ENCODE measurements at places on chromosomes 4 and X.

DNA sequence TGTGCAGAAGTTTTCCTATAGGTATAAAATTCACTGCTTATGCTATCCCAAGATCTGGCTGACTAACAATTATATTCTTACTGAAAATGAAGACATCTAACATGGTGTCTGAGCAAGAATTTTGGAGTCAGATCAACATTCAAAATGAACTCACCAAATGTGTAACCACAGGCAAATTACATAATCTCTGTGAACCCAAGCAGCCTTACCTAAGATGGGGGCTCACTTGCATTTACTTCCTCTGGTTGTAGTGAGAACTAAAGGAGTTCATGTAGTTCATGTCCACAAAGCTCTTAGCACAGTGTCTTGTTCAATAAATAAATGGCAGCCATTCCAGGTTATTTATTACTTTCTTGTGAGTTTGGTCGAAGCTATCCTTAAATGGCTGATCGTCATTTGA, 163.9 kb upstream of the LCORL start:
- no peak for DNase-seq

DNA sequence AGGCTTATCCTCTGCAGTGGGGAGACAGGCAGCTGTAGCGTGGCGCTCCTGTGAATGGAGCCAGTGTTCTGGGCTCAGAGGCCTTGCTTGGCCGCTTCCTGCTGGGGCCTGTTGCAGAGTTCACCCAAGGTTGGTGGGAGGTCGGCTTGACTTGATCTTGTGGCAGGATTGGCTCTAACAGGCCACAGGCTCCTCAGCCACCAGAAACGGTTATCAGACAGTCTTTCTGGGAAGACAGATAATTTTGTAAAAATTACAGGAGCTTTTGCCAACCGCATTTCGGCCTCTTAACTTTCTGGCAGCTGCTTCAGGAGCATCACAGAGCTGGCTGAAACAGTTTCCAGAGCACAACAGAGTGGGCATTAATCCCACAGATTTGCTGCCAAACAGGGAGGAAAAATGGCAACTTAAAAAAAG, 66.4 kb downstream of the DIPK2B start:
- DNase-seq, result no peak

DNA sequence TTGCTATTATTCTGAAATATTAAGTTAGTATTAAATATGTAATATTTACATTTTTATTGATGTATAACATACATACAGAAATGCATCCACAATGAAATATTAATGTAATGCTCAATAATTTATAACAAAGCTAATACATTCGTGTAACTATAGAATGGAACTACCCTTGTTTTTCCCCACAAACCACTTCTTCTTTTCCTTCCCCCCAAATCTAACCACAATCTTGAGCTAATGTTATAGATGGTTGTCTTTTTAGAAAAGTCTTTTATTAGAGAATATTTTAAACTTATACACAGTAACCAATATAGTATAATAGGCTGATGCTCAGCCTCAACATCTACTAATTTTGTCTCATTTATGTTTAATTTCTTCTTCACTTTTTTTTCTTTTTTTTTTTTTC, 4.5 kb upstream of the ZNF732 start:
- no peak for DNase-seq

DNA sequence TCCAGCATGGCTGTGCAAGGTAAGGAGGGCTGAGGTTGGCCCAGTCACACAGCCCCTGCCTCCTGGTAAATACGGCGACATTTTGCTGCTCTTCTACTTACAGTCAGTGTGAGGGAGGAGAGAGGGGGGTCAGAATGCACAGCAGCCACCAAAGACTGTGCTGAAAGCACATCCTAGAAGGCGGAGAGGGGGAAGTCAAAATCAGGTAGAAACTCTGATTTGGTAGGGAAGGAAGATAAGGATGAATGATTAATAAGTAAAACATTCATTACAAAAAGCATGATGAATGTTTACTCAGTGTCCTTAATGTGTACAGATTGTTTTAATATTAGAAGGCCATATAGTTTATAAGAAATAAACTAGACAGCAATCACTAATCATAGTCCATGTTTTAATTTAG, 57.5 kb downstream of the ADD1 start:
- no peak for DNase-seq

DNA sequence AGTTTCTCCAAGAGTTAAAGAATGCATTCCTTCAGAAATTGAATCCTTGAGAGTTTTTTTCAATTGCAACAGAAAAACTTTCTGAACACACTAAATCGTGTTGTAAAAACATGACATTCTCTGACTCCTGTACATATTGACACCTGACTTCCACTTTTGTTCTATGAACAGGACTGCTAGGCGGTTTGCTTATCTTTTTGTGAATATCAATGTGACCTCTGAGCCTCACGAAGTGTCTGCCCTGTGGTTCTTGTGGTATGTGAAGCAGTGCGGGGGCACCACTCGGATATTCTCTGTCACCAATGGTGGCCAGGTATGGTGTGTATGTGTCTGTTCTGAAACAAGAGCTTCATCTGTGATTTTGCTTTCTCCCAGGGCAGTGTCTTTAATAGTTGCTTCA, 71.9 kb downstream of the MAOA start:
- DNase-seq, result no peak

GRCh38 chr4:147037069-147037468, 91.4 kb upstream of the TTC29 start:
- no peak for DNase-seq

DNA sequence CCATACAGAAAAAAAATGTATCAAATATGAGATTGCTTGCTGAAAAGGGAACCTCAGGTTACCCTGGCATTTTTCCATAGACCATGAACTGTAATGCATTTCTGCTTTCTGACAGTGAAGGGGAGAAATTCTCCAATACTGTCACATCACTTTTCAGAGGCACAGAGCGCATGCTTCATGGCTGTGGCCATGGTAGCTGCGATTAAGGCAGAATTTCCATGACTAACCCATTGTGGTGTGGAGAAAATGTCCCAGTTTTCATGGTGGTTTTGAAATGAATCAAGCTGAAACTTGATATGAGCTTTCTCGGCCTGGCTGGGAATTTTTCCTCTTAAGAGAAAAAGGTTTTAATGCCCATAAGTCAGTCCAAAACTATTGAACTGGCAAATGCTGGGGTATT, 39.5 kb upstream of the MAP3K15 start:
- no peak for DNase-seq

GRCh38 chrX:34656842-34657725, at the start of gene TMEM47:
TMEM47 (minus strand) TSS chrX:34657285; CDS start chrX:34657029, 256 bp downstream.
- peak; percentile 71 for DNase-seq

DNA sequence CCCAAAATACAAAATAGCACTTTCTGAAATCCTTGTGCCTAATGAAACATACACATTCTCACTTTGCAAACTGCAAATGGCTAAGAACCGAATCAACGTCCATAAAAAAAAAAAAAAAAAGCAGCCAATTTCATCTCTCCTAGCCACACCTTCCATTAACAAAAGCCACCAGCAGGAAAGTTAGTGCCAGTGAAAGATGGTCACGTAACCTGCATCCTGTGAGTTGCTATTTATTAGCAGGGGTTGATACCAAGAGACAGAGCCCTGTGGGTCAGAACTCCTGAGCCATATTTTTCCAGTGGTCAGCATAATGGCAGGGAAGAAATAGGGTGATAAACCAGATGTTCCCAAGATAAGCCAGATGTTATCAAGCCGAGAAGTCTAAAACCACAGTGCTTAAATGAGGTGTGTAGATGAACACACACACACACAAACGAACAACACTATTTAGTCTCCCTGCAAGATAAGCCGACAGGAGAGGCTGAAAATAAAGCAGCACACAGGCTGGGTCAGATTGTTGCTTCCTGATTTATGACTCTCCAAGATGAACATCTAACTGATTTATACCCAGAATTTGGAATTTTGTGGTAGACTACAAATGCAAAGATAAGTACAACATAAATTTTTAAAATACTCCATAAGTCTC, 11.5 kb downstream of the PPARGC1A start:
- DNase-seq, result no peak

- DNase-seq, result no peak
Observed at GRCh38 chr4:31328932-31329331, 608.8 kb downstream of the PCDH7 start.

DNA sequence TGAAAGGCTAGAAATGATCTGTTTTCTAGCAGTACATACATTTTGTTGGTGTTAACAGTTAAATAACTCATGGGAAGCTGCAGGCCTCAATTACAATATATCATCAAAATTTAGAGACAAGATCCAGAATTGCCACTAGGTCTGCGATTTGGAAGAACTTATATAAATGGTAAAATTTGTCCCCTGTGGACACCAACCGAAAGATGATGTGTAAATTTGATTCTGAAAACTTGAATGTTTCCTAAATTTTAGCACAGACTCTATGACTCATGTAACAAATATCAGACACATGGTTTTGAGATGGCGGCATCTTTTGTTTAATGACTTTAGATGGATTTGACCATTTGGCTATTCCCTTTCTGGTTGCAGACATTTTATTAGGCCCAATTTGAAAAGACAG, 6.0 kb upstream of the HPGDS start:
- DNase-seq, result no peak

- peak; percentile 23 for DNase-seq
Observed at GRCh38 chr4:97987019-97987648, 156.1 kb downstream of the STPG2 start.

DNA sequence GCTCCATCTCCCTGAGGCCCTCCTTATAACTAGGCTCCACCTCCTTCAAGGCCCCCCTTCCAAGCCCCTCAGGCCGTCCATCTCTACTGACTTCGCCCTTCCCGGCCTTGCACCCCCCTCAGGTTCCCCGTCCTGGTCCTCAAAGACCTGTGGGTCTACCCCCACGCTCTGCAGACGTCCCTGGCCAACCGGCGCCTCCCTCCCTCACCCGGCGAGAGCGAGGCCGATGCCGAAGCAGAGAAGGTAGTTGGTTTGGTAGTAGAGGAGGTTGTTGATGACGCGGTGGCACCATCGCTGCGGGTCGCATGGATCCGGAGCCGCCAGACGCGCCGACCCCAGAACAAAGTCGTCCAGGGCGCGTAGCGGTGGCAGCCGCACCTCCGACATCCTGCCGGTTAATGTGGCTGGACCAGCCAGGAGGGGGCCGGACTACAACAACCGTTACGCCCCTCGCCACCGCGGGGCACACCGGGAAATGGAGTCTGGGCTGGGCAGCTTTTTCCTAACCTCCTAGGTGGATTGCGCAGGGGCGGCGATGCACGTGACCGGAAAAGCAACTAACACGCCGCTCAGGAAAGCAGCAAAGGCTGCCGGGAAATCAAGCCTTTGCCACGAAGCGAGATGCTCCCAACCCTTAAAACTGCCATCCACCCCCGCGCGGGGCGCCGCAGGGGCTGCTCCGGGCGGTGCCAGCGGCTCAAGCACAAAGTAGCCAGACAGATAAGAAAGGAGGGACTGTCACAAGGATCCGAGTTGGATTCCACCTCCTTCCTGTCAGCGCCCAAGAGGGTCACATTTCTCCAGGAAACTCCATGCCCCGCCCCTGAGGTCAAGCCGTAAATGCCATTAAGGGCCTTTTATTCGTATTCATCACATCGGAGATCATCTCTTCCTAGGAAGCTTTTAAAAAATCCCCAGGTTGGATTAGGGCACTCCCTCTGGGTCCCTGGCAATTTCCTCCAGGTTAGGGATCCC, at the start of gene PRAF2:
TSS of gene PRAF2 (minus strand) at position 402 of the 975 bp plus-strand sequence. CDS start at position 387, 15 bp downstream.
- peak; percentile 88 for DNase-seq

- no peak for DNase-seq
Observed at GRCh38 chr4:167238226-167238625, 3.9 kb upstream of the SPOCK3 start.

- no peak for DNase-seq
Observed at GRCh38 chr4:101037938-101038413, 309.4 kb downstream of the PPP3CA start.

DNA sequence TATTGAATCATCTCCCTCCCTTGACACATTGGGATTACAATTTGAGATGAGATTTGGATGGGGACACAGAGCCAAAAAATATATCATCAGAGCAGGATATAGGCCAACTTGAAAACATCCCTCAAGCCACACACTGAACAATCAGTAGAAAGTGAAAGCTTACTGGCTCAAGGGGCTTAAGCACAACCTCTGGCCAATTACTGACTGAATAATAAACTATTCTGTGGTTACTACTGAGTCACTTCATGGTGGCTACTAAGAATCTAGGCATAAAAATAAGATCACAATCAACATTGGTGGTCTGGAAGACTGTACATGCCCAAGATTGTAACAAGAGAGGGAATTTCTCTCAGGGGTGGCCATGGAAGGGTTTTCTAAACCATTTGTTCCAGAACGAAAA, 27.4 kb upstream of the GPR174 start:
- no peak for DNase-seq

GRCh38 chr4:18571301-18571761, 549.8 kb upstream of the LCORL start:
- DNase-seq, result no peak

GRCh38 chrX:118459494-118459893, 36.1 kb upstream of the DOCK11 start:
- peak; percentile 63 for DNase-seq

DNA sequence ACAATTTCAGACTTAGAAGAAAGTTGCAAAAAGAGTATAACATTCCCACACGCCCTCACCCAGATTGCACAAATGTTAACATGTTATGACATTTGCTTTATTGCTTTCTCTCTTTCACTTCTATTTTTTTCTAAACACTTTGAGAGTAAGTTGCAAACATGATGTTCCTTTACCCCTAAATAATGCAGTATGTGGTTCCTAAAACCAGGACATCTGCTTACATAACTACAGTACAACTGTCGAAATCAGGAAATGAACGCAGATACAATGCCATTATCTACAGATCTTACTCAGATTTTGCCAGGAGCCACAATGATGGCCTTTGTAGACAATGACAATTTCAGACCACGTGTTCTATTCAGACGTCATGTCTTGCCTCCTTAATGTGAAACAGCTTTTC, 22.4 kb downstream of the SH3TC1 start:
- no peak for DNase-seq

DNA sequence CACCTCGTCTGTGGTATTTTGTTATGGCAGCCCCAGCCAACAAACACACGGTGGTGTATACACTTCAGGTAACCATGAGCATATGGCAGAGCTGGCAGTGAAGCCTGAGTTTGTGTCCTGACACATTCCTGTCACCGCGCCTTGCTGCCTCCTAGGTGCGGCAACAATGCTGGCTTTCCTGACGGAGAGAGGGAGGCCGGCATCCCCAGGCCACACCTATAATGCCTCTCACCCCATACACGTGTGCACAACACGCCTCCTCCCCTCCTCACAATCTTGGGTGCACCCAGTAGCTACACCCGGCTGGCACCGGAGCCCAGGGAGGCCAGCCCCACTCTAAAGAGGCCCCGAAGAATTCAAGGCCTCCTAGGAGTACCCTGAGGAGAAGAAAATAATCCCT, 158.5 kb downstream of the NSUN7 start:
- DNase-seq, result peak; percentile 6

DNA sequence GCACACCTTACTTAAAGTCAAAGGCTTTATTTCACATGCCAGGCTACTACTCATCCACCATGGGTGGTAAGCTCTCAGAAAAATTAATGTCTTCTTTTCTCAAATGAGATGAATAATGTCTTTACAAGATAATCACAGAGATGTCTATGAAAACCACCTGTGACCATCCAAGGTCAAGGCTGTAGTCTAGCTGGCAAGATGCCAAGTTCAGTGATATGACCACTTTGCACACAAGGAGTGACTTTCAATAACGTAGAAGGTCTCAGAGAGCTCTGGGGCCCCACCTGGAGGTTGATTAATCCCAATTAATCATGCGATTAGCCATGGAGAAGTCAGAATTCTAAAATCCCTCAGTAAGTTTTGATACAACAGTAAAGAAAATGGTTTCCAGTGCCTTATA, 20.5 kb downstream of the ANOS1 start:
- DNase-seq, result no peak

- DNase-seq, result no peak
Observed at GRCh38 chr4:182405087-182405486, 161.9 kb downstream of the TENM3 start.

- no peak for DNase-seq
Observed at GRCh38 chrX:46447384-46447783, 97.8 kb downstream of the ZNF674 start.

All from HEK293T (cell line).